Stimulated activated CD8-positive, alpha-beta memory T cell treated with anti-CD3 and anti-CD28 coated beads, Interleukin-15, amount 100 ng/mL, for 1 hour (primary cell): ENCODE measurements at places on chromosomes 12 and 14.

DNA sequence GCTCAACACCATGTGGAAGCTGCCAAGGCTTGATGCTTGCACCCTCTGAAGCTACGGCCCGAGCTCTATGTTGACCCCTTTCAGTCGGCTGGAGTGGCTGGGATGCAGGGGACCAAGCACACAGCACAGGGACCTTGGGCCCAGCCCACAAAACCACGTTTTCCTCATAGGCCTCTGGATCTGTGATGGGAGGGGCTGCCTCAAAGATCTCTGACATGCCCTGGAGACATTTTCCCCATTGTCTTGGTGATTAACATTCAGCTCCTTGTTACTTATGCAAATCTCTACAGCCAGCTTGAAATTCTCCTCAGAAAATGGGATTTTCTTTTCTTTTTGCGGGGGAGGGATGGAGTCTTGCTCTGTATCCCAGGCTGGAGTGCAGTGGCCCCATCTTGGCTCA lies 46.3 kb downstream of the MON2 start:
- no peak for DNase-seq

DNA sequence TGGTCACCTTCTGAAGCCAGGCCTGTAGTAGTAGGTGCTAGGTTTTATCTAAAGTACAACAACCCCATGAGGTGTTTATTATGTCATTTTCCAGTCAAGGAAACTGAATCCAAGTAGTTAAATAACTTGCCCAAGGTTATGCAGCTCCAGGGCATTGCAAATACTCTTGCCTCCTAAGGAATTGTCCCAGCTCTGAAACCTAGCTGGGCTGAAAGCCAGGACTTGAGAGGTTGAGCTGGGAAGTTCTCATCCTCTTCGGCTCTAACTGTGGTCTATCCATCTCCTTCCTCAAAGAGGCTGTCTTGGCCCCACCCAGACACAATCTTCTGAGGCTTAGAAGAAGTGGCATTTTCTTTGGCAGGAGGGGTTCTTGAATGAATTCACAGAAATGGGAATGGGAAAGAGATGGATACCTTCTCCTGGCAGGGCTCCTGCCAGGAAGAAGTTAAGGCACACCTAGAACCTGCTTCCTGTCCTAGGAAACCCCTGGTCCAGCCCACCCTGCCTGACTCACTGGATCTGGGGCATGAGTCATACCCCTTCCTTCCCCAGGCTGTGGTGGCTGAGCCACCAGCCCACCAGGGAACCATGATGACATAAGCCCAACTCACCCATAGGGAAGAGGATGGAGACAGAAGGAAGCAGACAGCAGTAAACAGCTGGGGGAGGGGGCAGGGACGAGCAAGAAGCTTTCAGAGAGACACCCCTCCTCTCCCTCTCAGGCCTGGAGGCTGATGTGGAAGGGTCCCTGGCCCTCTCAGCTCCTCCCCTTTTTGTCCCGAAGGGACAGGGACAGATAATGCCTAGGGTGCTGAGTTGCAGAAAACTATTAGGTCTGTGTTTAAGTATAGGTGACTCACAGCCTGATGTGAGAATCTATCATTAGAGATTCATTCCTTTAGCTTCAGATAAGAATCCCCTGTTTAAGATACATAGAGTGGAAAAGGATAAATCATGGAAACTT lies 2.1 kb upstream of the PLEK2 start:
- DNase-seq, result no peak

GRCh38 chr14:40727107-40727506 lies 879.6 kb upstream of the LRFN5 start:
- DNase-seq, result no peak

GRCh38 chr14:51609955-51610283 lies 41.8 kb upstream of the FRMD6 start:
- DNase-seq, result no peak

- DNase-seq, result no peak
Observed at GRCh38 chr14:100294213-100294962, 11.9 kb downstream of the SLC25A29 start.
